ENCODE measurements at places on chromosomes 16 and 17. TPM values are rescaled to one million over a fixed set of nuclear protein-coding genes. Genes with fewer than 3 reads are reported as not detected.

GRCh38 chr17:75922173-75922961 is 17.7 kb upstream of the MRPL38 start:
- peak overlapping the region; percentile 55 for H3K27ac ChIP-seq
- no peaks in the 10 kb centered on the region for H3K36me3 ChIP-seq

- peaks cover 25% of the 10 kb centered on the region for H3K36me3 ChIP-seq
- no peaks in the 10 kb centered on the region for H3K27me3 ChIP-seq
- H3K4me1 ChIP-seq = peaks cover 68% of the 10 kb centered on the region
- no peak overlapping the region for H3K27ac ChIP-seq
Observed at GRCh38 chr17:75390982-75391381, 14.5 kb downstream of the GRB2 start.

The RBFOX1 gene
- total RNA-seq = not detected

GRCh38 chr16:23085949-23086348 is 63.3 kb downstream of the USP31 start:
- no peak overlapping the region for H3K4me3 ChIP-seq
- H3K27ac ChIP-seq = no peak overlapping the region
- H3K4me1 ChIP-seq = peaks cover 10% of the 10 kb centered on the region
- DNase-seq = no peak
- H3K36me3 ChIP-seq = peaks cover 23% of the 10 kb centered on the region

GRCh38 chr16:81006813-81007695 is at the start of the genes CENPN and CMC2:
Gene CENPN (plus strand): TSS chr16:81007214. CDS start chr16:81011940, 4,726 bp downstream.
Gene CMC2 (minus strand): TSS chr16:81006885. CDS start chr16:80997394, 9,491 bp downstream.
- H3K27me3 ChIP-seq = peaks cover 2% of the 10 kb centered on the region
- H3K27ac ChIP-seq = peak within 1 kb of the TSS; percentile 100
- peaks cover 61% of the 10 kb centered on the region for H3K4me1 ChIP-seq

DNA sequence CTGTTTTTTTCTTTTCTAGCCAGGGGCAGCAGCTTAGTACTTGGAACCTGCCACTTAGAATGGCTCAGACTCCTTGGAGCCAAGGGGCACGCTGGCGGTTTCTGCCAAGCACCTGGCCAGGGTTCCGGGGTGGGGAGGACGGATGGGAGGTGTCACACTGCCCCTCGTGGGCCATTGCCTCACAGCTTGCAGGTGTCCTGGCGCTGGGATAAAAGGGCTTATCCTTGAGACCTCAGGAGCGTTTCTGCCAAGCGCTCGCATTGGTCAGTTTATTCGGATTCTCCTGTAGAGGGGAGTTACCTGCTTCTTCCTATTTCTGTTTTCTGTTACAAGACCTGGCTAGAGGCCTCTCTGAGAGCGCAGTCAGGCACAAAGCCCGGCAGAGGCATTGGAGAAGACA is 234.6 kb downstream of the MSI2 start:
- H3K27me3 ChIP-seq = no peaks in the 10 kb centered on the region
- H3K4me1 ChIP-seq = peaks cover 34% of the 10 kb centered on the region
- H3K27ac ChIP-seq = peak overlapping the region; percentile 38
- peaks cover 16% of the 10 kb centered on the region for H3K36me3 ChIP-seq

- H3K36me3 ChIP-seq = peaks cover 70% of the 10 kb centered on the region
- peak overlapping the region; percentile 52 for H3K27ac ChIP-seq
- DNase-seq = no peak
- peak overlapping the region; percentile 17 for H3K4me3 ChIP-seq
Observed at GRCh38 chr17:63817736-63818385, 9.4 kb upstream of the PSMC5 start.

The LITAFD gene
- not detected for total RNA-seq

The PDE6G gene
- total RNA-seq = 8.7 TPM

DNA sequence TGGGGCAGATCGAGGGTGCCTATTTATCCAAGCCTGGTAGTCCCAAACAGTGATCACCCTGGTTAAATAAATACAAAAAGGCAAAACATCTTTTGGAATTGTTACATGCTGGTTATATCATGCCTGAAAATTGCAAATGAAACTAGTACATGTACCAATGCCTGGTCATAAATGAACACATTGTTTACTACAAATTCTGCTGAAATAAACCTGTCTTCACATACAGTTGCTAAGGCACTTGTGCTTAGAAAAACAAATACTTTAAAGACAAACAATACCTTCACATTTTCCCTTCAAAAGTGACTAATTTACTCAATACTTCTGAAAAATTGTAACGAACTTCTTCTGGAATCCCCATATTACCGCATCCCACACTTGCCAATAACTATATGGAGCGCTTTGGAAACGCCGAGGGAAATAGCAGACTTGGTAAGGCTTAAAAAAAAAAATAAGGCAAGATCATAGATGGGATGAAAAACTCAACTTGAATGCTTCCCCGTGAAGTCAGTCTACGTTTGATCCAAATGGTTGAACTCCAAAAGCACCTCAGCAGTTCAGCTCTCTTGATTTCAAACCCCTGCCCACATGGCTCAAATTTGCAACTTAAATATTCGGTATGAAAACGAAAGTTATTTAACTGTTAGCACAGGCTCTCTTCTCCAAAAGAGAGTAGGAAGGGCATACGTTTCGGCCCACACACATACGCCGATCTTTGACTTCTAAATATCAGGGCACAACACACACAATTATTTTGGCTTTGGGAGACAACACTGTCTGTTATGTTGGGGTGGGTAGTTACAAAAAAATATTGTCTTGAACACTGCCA is 264.5 kb downstream of the NTN1 start:
- H3K4me3 ChIP-seq = no peak overlapping the region
- no peaks in the 10 kb centered on the region for H3K36me3 ChIP-seq
- no peaks in the 10 kb centered on the region for H3K27me3 ChIP-seq
- no peak overlapping the region for H3K27ac ChIP-seq
- no peak for DNase-seq

GRCh38 chr17:83136931-83137330 is 57.5 kb downstream of the METRNL start:
- no peak overlapping the region for H3K27ac ChIP-seq
- peaks cover 16% of the 10 kb centered on the region for H3K27me3 ChIP-seq
- no peak overlapping the region for H3K4me3 ChIP-seq
- H3K4me1 ChIP-seq = no peaks in the 10 kb centered on the region

GRCh38 chr17:9432934-9433421 is 142.6 kb downstream of the STX8 start:
- no peak overlapping the region for H3K4me3 ChIP-seq
- H3K36me3 ChIP-seq = no peaks in the 10 kb centered on the region
- no peak overlapping the region for H3K27ac ChIP-seq
- no peaks in the 10 kb centered on the region for H3K27me3 ChIP-seq
- H3K4me1 ChIP-seq = peaks cover 15% of the 10 kb centered on the region

DNA sequence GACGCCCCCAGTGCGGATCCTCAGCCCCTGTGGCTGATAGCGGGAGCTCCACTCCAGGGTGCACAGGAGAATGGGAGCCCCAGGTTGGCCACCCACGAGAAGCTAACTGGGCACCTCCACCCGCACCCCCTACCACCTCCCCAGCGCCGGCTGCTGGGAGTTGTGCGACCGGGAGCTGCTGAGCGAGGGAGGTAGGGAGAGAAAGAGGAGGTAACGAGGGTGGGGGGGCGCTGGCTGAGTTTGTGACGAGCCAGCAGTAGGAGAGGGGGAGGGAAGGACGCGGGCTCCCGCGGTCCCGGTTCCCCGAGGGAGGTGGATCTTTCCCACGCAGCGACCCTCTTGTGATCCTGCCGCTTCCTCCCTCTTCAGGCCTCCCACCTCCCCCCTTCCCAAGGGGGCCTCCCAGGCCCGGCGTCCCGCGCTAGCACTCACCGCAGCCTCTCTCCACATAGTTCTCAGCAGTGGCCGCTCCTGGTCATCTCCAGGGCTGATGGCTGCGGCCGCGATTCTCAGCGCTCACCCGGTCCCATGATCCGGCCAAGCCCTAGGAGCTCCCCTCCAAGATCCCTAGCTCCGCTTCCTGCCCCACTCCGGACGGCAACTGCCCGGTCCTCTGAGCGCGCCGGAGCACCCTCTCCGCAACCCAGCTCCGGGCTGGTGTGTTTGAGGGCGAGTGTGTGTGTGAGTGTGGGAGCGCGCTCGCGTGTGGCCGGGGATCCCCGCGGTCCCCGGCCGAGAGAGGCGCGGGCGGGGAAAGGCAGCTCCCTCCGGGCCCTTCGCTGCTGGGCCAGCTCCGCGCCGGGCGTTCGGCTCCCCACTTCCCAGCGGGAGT is at the start of gene GRIN2A:
GRIN2A (minus strand) TSS at position 207 of the 832 bp plus-strand sequence. CDS start 2,017 bp downstream, outside the sequence.
- H3K27ac ChIP-seq = no peak within 1 kb of the TSS
- H3K27me3 ChIP-seq = peaks cover 37% of the 10 kb centered on the region
- no peak within 1 kb of the TSS for H3K4me3 ChIP-seq
- H3K4me1 ChIP-seq = no peaks in the 10 kb centered on the region
- no peaks in the 10 kb centered on the region for H3K36me3 ChIP-seq
- DNase-seq = no peak

DNA sequence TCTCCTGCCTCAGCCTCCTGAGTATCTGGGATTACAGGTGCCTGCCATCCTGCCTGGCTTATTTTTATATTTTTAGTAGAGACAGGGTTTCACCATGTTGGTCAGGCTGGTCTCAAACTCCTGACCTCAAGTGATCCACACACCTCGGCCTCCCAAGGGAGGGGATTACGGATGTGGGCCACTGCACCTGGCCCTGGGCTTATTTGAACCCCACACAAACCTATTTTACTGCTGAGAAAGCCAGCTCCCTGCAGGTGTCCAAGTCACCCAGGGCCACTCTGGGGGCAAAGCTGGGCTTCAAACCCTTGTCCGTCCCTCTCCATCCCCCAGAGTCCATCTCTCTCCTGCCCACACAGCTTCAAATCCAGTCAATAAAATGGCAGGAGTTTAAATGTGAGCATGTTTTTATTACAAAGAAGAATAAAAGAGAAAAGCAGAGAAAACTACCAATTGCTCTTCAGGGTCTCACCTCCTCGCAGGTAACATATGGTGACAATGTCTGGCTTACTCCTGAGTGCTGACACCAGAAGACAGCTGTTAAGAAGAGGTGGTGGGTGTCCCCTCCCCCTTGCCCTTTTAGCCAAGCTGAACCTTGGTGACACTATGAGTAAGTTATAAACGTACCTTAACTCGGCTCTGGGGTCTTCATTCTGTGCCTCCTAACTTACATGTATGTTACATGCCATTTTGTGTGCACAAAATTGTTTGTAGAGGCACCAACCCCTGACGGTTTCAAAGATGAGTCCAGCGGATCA is 45.4 kb downstream of the LAT start:
- H3K4me3 ChIP-seq = no peak overlapping the region
- peak overlapping the region; percentile 79 for H3K27ac ChIP-seq
- H3K36me3 ChIP-seq = no peaks in the 10 kb centered on the region
- peaks cover 2% of the 10 kb centered on the region for H3K27me3 ChIP-seq
- no peak for DNase-seq

GRCh38 chr16:86496929-86497461 is 13.3 kb upstream of the FOXF1 start:
- no peaks in the 10 kb centered on the region for H3K36me3 ChIP-seq
- H3K4me3 ChIP-seq = no peak overlapping the region
- H3K27ac ChIP-seq = peak overlapping the region; percentile 74
- peaks cover 70% of the 10 kb centered on the region for H3K27me3 ChIP-seq
